ENCODE measurements at places on chromosomes 2 and 18. TPM values are rescaled to one million over a fixed set of nuclear protein-coding genes. Genes with fewer than 3 reads are reported as not detected.

MZT2A gene
- 62.7 TPM for polyA plus RNA-seq

OSR1 gene
- 2.7 TPM for polyA plus RNA-seq

THADA gene
- 8.6 TPM for polyA plus RNA-seq

HNMT gene
- polyA plus RNA-seq: 79.5 TPM

IL36G gene
- polyA plus RNA-seq: not detected

PJVK gene
- polyA plus RNA-seq: 2.4 TPM

SFT2D3 gene
- 2.8 TPM for polyA plus RNA-seq

ANKRD62 gene
- polyA plus RNA-seq: 0.03 TPM

ASB18 gene
- not detected for polyA plus RNA-seq

FAM237A gene
- polyA plus RNA-seq: not detected

RTP5 gene
- 0.10 TPM for polyA plus RNA-seq

HOXD4 gene
- polyA plus RNA-seq: 3.8 TPM

GALNT14 gene
- polyA plus RNA-seq: 1.7 TPM

KDSR gene
- 19.1 TPM for polyA plus RNA-seq

SPATS2L gene
- 59.9 TPM for polyA plus RNA-seq

PSMA8 gene
- polyA plus RNA-seq: 0.10 TPM

RAB6C gene
- not detected for polyA plus RNA-seq

LYPD6 gene
- 1.2 TPM for polyA plus RNA-seq

COL4A3 gene
- 0.78 TPM for polyA plus RNA-seq

MTA3 gene
- polyA plus RNA-seq: 28.3 TPM

DSC2 gene
- 4.7 TPM for polyA plus RNA-seq

COLEC11 gene
- polyA plus RNA-seq: 9.6 TPM

HOXD10 gene
- polyA plus RNA-seq: 0.45 TPM

SP9 gene
- not detected for polyA plus RNA-seq

BOLL gene
- not detected for polyA plus RNA-seq

ARHGEF33 gene
- 0.10 TPM for polyA plus RNA-seq

LYPD6B gene
- not detected for polyA plus RNA-seq

ALPI gene
- not detected for polyA plus RNA-seq

HJURP gene
- not detected for polyA plus RNA-seq

TUBB8B gene
- 0.15 TPM for polyA plus RNA-seq

PLA2R1 gene
- polyA plus RNA-seq: 2.6 TPM

CPLX4 gene
- polyA plus RNA-seq: 0.07 TPM

TNS1 gene
- 245 TPM for polyA plus RNA-seq

ERMN gene
- polyA plus RNA-seq: not detected

PDCD1 gene
- 0.73 TPM for polyA plus RNA-seq

ERICH2 gene
- polyA plus RNA-seq: 1.6 TPM

NR4A2 gene
- polyA plus RNA-seq: 93.8 TPM

OTX1 gene
- 0.07 TPM for polyA plus RNA-seq

STARD6 gene
- polyA plus RNA-seq: not detected

RNF149 gene
- polyA plus RNA-seq: 21.8 TPM

UGT1A5 gene
- 0.04 TPM for polyA plus RNA-seq

KCNE4 gene
- polyA plus RNA-seq: 8.2 TPM

Data from adipose tissue (tissue), 3 donors.